ENCODE measurements at places on chromosomes 1 and 21.
A peak's percentile ranks its signal among the peaks of the same experiment; 100 is the strongest.

- no peak for DNase-seq
These were observed 19.6 kb upstream of the TMEM54 start for GRCh38 chr1:32920833-32921232.

GRCh38 chr1:242856289-242856688, 331.8 kb upstream of the PLD5 start:
- no peak for DNase-seq

GRCh38 chr1:154014154-154014907, 23.8 kb downstream of the RPS27 start:
- DNase-seq: no peak

DNA sequence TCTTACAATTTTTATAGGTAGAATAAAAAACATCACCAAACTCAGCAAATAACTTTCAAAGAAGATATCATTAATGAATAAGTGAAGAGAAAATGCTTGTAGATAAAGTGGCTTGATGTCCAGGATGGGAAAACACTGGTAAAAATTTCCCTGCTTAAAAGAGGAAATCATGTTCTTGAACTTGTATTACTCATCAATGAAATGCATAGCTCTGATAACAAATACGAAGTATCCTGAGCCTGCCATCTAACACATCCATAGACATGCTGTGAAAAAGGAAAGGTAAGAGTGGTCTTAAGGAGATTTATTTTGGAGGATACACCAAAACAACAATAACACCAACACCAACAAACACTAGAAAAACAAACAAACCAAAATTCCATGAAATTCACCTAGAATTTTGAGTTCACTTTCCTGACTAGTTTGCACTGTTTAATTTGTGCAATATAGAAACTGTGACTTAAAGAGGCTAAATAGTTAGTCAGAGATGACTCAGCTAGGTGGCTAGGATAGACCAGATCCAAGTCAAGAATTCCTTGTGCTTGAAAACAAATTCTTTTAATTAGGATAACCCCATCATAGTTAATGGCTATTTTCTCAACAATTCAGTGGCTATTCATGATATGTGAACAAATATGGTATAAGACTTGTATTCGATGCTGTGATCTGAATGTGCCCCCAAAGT, 179.8 kb upstream of the KCNK2 start:
- DNase-seq: no peak

GRCh38 chr1:39995973-39996393, 41.0 kb downstream of the MFSD2A start:
- DNase-seq: peak; percentile 20
